ENCODE measurements at places on chromosomes 4 and X. TPM values are rescaled to one million over a fixed set of nuclear protein-coding genes. Genes with fewer than 3 reads are reported as not detected.

- peaks cover 4% of the 10 kb centered on the region for H3K36me3 ChIP-seq
- H3K27ac ChIP-seq, result no peak overlapping the region
- DNase-seq, result no peak
- no peaks in the 10 kb centered on the region for H3K27me3 ChIP-seq
- H3K4me3 ChIP-seq, result no peak overlapping the region
These were observed 189.1 kb downstream of the SHOX start for GRCh38 chrX:819684-820083.

GRCh38 chr4:136863756-136864155 lies 668.5 kb downstream of the PCDH18 start:
- H3K4me3 ChIP-seq, result no peak overlapping the region
- H3K36me3 ChIP-seq, result no peaks in the 10 kb centered on the region
- DNase-seq, result no peak
- no peaks in the 10 kb centered on the region for H3K4me1 ChIP-seq
- no peaks in the 10 kb centered on the region for H3K27me3 ChIP-seq

GRCh38 chr4:145937971-145938611 lies 532 bp downstream of the ZNF827 start:
- peak overlapping the region; percentile 80 for H3K4me3 ChIP-seq
- H3K4me1 ChIP-seq, result peaks cover 33% of the 10 kb centered on the region
- peak overlapping the region; percentile 89 for H3K27ac ChIP-seq

Gene ARMCX4
- total RNA-seq, result 1.8 TPM

Gene SEC31A
- 108 TPM for total RNA-seq

DNA sequence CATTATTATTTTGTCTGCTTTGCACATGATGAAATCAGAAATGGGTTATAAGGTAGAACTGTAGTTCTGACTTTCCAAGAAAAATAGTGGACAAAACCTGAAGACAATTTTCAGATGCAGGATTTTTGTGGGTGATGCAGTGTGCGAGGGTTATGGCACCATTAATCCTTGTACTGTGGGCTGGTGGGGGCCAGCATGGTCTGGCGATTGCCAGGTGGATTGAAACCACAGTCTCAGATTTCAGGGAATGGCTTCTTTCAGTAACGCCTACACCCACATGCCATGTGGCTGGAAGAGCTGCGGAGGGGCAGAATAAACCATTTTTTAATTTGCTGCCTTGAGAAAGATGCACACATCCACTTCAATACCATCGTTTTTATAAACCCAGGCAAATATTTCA lies 150.5 kb downstream of the ARSF start:
- no peaks in the 10 kb centered on the region for H3K36me3 ChIP-seq
- H3K4me1 ChIP-seq, result no peaks in the 10 kb centered on the region
- peaks cover 24% of the 10 kb centered on the region for H3K27me3 ChIP-seq
- no peak overlapping the region for H3K4me3 ChIP-seq

DNA sequence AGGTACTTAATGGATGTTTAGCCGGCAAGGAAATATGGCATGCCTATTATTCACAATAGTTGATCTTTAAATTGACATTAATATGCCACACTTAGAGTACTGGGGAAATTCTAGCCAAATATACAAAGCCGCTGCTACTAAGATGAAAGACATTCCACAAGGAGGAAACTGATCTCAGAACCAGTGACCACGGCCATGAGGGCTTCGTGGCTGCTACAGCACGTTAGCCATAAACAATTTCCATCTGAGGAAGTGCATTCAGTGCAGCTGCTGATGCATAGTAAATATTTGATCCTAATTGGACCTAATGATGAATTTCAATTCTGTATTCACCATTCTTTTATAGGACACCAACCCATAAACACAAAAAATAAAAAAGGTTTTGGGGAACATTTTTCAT lies 59.1 kb downstream of the SORBS2 start:
- DNase-seq, result no peak
- no peaks in the 10 kb centered on the region for H3K36me3 ChIP-seq
- H3K4me3 ChIP-seq, result no peak overlapping the region
- no peak overlapping the region for H3K27ac ChIP-seq
- H3K27me3 ChIP-seq, result no peaks in the 10 kb centered on the region

Measured in Calu3 (cell line).